Activated CD4-positive, alpha-beta T cell treated with anti-CD3 and anti-CD28 coated beads, Interleukin-2, amount 50 U/mL, for 48 hours (primary cell): ENCODE measurements at places on chromosomes 5 and 9.

DNA sequence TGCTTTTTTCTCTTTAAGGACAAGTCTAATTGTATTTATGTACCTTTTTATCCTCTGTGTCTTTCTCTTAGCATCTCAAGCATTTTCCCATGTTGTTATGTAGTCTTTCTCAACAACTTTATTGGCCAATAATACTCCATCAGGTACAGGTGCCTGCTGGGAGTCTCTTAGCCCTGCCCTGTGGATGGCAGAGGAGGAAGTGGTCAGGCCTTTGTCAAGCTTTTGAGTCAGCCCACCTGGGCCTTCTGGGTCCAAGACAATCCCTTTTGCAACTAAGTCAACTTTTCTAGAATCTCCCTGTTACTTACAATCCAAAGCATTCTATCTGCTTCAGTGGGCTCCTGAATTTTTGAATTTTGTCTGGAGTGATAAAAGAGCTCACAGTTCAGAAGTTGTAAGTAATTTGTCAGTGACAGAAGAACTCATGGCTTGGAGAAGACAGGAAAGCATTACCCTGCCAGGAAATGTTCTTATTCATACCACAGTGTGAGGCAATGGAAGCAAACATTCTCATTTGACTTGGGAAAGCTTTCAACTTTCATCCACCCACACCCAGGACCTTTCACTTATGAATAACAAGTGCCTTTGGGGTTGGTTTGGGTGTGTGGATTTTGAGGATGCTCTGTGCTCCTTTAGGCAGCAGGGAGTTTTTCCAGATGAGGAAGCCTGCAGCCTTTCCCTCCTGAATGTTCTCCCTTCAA lies 200.0 kb upstream of the S1PR3 start:
- no peak for DNase-seq

DNA sequence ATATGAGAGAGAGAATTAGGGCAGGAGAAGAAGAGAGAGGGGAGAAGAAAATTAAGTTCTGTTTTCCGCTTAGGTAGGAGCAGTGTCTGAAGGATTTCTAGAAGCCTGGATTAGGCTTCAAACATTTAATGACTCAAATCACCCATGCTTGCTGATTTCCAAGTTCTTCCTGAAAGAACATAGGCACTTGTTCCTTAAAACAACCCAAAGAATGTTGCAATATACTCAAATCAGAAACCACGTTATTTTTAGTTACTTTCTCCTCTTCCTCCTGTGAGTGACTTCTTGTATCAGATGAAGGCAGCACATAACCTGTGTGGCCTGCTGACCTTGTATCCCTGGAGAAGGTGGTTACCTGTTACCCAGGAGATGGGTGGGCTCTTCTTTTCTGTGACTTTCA lies 351.5 kb upstream of the KLF4 start:
- no peak for DNase-seq

- no peak for DNase-seq
These were observed 57.6 kb downstream of the FOXD1 start for GRCh38 chr5:73390972-73391371.

DNA sequence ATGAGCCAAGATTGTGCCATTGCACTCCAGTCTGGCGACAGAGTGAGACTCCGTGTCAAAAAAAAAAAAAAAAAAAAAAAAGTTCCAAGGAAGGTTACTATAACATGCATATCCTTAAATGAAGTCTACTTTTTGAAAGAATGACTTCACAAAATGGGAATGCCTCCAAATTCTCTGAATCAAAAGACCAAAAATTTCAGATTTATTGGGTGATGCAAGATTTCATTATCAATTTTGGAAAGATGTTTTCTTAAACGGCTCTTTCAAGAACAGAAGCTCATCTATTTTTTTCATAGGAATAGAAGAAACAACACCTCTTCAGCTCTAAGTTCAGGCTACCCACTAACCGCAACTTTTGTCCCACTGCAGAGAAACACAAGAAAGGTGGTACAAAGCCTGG lies 69.9 kb downstream of the AUH start:
- no peak for DNase-seq

GRCh38 chr5:116076496-116076895 lies 8.3 kb upstream of the COMMD10 start:
- DNase-seq: no peak

GRCh38 chr5:174022384-174023095 lies 23.0 kb upstream of the NSG2 start:
- DNase-seq: no peak

- DNase-seq: no peak
These were observed 25.6 kb downstream of the LYRM7 start for GRCh38 chr5:131196331-131196730.

- peak; percentile 33 for DNase-seq
These were observed 668 bp downstream of the GLIS3 start for GRCh38 chr9:4299005-4299795.

DNA sequence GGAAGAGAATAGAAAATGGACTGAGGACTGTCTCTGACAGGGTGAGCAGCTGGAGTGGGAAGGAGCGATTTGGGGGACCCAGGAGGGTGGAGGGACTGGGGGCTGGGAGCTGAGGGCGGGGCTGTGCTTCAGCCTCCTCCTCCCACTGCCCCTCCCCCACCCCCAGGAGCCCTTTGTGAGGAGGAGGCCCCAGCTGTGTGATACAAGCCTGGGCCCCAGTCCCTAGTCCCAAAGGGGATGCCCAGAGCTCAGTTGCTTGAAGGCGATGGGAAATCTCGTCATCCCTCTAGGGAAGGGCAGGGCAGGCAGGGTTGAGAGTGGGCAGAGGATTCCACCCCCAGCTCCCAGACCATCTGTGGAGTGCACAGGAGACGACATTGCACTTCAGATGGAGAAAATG lies at the start of gene SPATA31E1:
Gene SPATA31E1, plus strand, starts transcription at position 251 of the 400 bp plus-strand sequence. Its CDS starts 15 bp downstream, at position 266.
- no peak for DNase-seq

DNA sequence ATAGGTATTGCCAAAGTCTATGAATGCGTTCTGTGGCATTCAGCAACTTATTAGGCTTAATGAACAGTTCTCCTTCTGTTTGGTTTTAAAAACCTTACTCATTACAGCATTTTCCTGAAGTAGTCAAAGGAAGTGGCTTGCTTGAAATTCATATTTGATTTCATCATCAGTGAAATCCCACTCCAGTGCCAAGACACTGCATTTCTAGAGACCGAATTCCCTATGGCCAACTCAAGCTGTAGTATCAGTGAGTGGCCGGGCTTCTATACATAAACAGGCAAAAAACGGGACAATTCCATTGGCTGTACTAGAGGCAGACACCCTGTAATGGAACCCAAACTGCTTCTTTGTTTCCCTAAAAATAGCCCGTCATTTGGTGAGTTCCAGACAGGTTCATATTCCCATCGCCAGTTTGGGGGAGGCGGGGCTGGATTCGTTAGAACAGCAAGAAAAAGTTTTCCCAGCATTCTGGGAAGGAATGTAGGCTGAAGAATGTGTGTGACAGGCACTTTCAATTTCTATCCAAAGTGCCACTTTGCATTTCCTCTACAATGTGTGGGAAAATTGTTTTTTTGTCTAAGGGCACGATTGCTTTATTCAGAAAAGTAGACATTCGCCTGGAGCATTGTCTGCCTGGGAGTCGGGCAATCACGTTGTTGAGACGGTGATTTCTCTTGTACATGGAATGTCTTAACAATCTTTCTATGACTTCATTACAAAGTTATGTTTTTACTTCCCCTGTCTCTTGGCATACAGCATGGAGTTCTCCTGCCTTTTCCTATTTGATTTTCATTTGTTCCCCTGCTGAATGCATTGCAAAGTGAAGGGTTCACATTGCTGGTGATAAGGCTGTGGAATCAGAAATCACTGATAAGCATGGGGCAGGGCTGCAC lies 141.8 kb upstream of the MAST4 start:
- DNase-seq: no peak

GRCh38 chr5:111935009-111935408 lies 178.0 kb upstream of the NREP start:
- DNase-seq: no peak

DNA sequence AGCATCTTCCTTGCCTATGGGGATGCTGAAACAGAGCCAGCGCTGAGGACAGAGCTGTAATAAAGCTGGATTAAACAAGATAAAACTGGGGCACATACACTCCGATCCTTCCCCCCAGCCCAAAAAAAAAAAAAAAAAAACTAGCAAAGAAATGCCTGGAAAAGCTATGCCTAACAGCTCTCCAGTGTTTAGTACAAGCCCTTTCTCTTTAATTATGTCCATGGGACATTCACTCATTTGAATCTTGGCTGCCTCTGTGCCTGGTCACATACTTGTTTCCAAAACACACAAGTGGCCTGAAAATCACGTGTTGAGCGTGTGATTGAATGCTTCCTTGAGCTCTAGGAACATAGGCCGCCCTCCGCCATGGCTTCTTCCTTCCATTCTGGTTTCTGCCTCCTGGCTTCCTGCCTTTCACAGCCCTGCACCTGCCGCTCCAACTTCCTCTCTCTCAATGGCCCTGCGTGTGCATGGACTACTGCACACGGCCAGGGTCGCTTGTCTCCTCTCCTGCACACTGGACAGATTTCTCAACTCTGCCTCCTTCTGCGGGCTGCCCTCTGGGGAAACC lies 111.0 kb upstream of the RETREG1 start:
- DNase-seq: no peak

- DNase-seq: no peak
These were observed 13.5 kb downstream of the NR6A1 start for GRCh38 chr9:124757616-124758015.
